ENCODE measurements at places on chromosomes 1 and 21. TPM values are rescaled to one million over a fixed set of nuclear protein-coding genes. Genes with fewer than 3 reads are reported as not detected.

DNA sequence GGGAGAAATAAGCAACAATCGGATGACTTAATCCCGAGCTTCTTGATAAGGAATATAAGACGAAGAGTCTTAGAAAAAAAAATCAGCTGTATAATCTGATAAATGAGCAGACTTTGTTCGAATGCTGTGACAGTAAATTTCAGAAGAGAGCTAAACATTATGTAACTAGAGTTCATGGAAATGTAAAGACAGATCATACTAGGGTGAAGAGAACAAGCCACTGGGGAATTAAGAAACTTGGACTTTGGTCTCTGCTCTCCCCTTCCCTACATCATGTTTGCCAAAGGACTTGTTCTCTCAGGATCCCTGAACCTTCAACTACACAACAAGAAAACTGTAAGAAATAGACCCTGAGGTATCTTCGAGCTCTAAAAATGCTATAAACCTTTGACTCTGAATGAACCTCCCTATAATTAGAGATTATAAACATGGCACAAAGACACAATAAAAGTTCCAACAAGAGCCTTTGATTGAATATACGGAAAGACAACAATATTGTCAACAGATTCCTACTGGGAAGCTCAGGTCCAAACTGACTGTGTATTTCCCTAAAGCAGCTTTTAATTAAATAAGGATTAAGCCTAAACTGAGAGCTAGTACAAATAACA is 27.5 kb downstream of the FRRS1 start:
- no peak for DNase-seq

DNA sequence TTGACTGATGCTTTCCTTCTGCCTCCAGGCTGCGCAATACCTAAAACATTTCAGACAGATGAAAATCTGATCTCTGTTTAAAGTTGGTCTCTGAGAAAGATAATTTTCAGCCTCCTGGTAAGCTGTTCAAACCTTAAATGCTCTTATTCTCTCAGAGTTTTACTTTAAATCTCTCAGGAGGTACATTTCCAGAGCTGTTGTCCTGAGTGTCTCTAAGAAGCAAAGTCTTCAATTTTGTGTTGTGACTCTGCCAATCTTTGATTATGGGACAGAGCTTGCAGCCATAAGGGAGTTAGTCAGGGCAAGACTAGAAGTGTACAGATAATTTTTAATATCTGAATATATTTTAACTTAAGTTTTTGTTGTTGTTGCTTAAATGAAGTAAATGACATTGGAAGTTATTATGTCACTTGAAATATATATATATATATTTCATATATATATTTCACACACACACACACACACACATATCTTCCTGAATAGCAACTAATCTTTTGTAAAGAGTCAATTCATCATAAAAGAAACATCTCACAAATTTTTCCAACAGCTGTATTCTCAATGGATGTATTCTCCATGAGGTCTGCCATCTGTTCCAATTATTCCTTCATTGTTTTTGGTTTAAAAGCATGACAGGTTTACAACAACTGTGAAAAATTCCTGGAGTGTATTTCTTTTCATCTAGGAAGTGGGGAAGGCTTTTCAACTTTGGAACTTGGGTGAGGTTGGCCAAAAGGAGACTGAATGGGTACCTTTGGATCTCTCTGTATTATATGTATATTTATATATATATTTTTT is 259.4 kb downstream of the BACH1 start:
- DNase-seq: no peak

- DNase-seq: no peak
Observed at GRCh38 chr21:25838809-25839208, 104.0 kb downstream of the GABPA start.

DNA sequence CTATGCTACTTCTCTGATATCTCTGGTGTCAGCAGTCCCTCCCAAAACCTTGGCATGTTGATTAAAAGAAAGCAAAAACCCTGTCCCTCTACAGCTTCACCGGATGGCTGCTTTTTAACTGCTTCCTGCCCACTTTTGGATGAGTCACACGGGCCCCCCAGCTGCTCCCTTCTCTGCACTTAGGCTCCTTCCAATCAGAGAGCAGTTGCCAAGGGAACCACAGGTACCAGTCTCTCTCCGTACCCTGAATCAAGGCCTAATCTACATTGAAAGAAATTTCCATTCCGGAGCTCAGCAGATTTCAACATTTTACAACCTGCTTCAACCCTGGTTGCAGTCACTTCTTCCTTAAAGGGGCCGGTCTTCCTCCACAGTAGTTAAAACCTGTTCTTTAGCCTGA is 70.6 kb upstream of the GJB5 start:
- no peak for DNase-seq

GRCh38 chr1:57910782-57911181 is 486.9 kb upstream of the DAB1 start:
- no peak for DNase-seq

- no peak for DNase-seq
Observed at GRCh38 chr1:47611992-47612391, 174.1 kb downstream of the FOXD2 start.

- no peak for DNase-seq
Observed at GRCh38 chr1:195097316-195097715, 1510.9 kb downstream of the KCNT2 start.

DNA sequence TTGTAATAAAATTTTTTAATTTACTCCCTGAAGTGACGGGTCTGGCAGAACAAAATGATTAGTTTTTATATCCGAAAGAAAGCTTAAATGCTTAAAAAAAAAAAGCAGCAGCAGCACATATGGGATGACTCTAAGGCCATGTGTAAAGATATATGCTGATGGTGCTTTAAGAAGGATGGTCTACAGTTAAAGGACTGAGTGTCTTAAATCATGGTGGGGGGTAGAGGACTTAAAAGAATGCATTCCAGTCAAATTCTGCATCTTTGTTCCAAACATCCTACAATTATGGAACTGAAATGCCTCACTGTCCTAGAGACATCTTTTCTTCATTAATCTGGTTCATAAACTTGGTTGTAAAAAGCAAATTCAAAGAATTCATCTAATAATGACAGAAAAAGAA is 7.0 kb downstream of the KDM5B start:
- no peak for DNase-seq

DNA sequence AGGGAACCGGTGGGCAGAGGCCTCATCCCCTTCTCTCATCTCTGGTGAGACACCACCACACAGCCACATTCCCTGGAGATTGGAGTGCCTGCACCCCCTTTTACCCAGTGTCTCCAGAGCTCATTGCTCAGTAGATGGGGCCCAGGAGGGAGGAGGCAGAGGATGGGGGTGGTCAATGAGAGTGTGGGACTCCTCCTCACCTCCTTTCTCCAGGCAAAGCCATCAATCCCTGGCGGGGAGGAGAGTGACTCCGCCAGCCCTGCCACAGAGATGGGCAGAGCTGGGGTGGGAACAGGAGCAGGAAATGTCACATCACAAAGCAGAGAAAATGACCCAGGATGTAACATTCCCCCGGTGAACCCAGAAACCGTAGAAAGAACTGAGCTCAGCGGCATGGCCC is 117.2 kb downstream of the MATN1 start:
- DNase-seq: no peak

DNA sequence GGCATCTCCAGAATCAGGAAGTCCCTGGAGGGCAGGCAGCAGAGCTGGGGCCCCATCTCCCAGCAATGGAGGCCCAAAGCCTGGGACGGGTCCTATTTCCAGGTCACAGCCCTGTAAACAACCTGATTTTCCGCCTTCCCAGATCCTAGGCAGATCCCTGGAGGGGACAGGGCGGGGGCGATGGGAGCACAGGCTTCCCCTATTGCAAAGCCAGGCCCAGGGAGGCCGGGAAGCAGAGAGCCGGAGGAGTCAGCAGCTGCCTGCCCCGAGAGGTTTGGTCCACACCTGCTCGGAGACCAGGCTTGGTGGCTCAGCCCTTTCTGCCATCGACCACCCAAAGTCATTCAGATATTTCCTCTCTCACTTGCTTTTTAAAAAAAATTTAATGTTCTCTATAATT is 29.2 kb downstream of the CASZ1 start:
- no peak for DNase-seq

GRCh38 chr1:116420417-116421200 is 47.6 kb downstream of the ATP1A1 start:
- DNase-seq: no peak

The DPM3 gene
- total RNA-seq: 65.8 TPM

The KDM5B gene
- 18.0 TPM for total RNA-seq

The CFAP107 gene
- total RNA-seq: not detected

The AMY2A gene
- not detected for total RNA-seq

The FAM177B gene
- not detected for total RNA-seq

The TRAF3IP3 gene
- total RNA-seq: 2.7 TPM

The SLC22A15 gene
- total RNA-seq: 7.8 TPM
